ENCODE measurements at places on chromosomes 11 and 22.
A peak's percentile ranks its signal among the peaks of the same experiment; 100 is the strongest.

DNA sequence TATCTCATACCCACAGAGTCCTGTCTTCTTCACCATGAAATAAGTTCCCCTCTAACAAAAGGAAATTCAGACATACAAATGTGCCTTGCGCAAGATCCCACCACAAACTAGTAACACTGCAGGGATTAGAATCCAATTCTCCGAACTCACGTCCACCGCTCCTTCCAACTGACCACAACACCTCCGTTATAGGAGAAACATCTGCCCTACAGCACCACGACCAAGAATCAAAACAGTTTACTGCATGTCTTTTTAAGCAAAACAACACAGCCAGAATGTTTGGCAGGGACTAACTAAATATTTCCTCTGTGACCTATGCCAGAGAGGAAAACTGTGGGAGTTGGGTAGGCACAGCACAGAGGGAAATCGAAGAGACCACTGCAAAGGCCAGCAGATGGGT lies 72.7 kb upstream of the AKIP1 start:
- DNase-seq, result no peak

- DNase-seq, result no peak
Observed at GRCh38 chr11:65491614-65492386, 7.0 kb upstream of the MALAT1 start.

GRCh38 chr22:44256556-44257485 lies 55.9 kb downstream of the SHISAL1 start:
- no peak for DNase-seq

- peak; percentile 90 for DNase-seq
Observed at GRCh38 chr22:31345331-31346254, 553 bp downstream of the PATZ1 start.

DNA sequence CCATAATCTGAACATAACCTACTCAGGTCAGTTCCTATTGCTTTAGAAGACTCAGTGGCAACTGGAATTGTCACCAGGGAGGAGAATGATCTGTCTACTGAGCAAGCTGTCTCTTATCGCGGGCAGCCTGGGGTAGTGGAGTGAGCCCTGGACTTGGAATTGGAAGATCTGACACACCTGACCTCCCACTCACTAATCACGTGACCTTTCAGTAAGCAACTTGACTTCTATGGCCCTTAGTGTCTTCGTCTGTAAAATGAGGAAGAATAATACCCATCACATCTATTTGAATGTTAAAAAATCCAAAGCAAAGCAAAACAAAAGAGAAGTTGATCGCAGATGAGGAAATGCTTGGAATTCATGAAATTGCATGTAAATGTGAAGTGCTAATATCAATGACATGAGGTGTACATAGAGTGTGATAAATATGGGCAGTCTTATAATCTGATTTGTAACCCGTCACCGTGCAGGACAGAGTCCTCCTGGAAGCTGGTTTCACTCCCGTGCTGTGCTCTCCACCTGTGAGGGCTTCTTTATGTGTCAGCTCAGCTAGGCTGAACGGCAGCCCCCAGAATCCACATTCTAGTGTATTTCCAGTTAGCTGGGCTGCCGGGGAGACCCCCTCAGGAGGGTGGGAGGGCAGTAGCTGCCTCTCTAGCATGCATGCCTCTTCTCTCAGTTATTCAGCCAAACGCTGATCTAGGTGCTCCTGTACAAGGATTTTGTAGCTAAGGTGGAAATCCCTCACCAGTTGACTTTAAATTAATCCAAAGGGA lies 482.9 kb downstream of the OPCML start:
- no peak for DNase-seq

DNA sequence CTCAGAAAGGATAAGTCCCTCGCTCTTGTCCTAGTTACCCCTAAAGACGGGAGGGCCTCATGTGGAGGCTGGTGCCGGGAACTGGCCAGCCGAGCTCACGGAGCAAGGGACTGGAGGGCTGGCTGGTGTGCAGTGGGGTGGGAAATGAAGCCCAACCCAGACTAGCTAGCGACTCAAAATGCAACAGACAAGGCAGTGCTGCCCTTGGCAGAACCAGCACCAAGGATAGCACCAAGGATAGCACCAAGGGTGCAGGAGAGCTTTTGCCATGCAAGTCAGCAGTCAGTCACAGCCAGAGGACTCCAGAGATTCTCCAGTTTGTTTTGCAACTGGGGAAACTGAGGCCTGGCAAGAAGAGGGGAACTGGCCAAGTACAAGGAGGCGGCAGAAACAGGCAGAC lies 6.5 kb upstream of the BATF2 start:
- no peak for DNase-seq

- DNase-seq, result no peak
Observed at GRCh38 chr11:7584910-7585309, 71.1 kb downstream of the PPFIBP2 start.

DNA sequence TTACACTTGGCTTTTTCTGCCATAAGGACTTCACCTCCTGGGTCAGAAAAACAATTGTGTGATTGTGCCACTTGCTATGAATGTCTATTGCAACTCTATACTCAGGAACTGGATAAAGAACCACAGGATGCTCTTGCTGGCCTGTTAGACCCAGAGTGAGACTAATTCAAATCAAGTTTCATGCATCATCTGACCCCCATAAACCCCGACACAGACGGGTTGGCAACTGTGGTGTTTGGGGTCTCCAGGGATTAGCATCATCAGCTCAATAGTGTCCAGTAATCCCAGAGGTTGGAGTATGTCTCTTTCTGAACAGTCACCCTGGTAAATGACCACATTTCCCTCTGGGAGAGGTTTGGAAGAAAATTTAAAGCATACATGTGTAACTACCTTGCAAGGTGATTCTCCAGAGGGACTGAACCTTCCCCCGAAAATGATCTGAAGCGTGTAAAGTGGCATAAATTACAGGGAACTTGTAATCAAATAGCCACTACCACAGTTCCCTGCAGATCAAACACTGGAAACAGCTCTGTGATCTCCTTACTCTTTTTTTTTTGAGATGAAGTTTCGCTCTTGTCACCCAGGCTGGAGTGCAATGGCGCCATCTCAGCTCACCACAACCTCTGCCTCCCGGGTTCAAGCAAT lies 1097.6 kb downstream of the TBC1D22A start:
- DNase-seq, result no peak

- DNase-seq, result no peak
Observed at GRCh38 chr22:39423976-39424375, 24.4 kb downstream of the TAB1 start.

GRCh38 chr11:104858882-104859775 lies 39.1 kb downstream of the CASP12 start:
- no peak for DNase-seq
